ENCODE measurements at places on chromosomes 12 and 14.

GRCh38 chr14:94992046-94992445, 165.3 kb downstream of the DICER1 start:
- DNase-seq = no peak

DNA sequence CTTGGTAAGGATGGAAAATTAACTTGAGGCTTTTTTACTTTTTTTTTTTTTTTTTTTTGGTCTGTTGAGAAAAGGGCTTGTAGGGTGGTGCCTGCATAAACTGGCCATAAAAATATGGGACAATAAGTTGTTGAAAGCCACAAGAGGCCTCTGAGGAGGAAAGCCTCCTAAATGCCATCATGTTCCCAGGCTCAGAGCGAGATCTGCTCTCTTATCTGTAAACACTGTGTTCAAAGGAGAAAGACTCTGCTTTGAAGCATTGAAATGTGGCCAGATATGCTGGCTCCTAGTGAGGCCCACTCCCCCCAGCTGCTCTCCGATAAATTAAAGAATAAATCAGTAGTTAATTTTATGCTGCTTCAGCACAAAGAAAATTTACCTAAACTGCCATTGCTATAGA, 504.9 kb downstream of the DIO2 start:
- DNase-seq = no peak

- DNase-seq = no peak
Measured at GRCh38 chr12:120067084-120067869, 49.3 kb downstream of the RAB35 start.

DNA sequence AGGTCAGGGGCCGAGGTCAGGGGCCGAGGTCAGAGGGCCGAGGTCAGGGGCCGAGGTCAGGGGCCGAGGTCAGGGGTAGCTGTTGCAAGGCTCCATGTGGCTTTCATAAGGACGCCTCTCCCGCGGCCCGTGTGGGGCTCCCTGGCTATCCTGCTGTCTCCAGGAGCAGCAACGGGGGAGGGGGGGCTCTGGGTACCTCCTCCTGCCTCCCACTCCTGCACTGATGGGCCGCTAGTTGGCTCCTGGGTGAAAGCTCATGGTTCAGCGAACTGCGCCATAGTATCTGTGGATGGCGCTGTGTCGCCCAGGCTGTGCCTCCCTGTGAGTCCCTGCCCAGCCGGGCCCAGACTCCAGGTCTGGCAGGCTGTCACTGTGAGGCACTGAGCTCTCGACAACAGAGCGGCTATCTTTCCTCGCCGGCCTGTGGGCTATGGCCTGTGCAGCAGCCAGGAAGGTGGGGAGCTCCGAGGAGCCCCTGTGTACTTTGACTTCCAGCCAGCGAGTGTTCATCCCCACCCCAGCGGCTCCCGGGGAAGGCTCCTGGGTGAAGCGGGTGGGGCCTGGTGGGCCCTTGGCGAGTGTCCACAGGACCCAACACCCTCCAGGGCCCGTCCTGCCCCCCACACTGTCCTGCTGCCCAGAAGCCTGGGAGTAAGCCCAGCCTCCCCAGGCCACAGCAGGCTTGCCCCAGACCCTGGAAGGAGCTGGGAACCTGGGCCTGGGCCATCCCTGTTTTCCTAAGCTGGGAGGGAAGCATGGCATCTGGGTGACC, 8.1 kb downstream of the RFLNA start:
- no peak for DNase-seq

GRCh38 chr14:74605531-74606223, 6.4 kb downstream of the LTBP2 start:
- DNase-seq = no peak

- no peak for DNase-seq
Measured at GRCh38 chr14:99633918-99634317, 11.0 kb upstream of the HHIPL1 start.
